A549 (cell line): ENCODE measurements at places on chromosomes 16 and 17.

DNA sequence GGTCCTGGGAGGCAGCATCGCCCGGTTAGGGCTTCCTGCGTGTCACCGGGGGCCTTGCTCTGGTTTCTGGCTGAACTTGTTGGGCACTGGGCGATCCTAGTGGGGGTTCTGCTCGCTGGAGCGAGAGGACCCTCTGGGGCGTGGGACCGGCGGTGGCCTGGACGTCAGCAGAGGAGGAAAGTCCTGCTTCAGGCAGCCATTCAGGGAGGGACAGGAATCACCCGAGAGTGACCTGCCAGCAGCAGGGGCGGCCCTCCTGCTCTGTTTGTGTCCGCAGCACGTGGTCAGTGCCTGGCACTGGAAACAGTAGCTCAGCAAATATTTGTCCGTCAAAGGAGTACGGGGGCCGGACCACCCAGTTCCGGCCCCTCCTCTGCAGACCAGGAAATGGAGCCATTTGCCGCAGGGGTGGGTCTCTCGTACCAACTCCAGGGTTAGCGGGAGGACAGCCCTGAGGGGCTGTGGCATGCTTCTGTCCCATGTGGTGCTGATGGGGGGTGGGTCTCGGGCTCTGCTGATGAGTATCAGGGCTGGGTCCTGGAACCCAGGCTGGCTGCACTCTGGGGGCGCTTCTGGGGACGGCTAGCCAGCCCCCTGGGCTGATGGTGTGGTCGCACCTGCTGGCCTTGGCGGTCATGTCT lies 48.3 kb downstream of the BAIAP2 start:
- no peak for DNase-seq

- no peak for DNase-seq
These were observed 287.6 kb upstream of the CDH11 start for GRCh38 chr16:65409510-65409909.

GRCh38 chr17:63492940-63493339 lies 16.1 kb downstream of the ACE start:
- no peak for DNase-seq

GRCh38 chr16:80914379-80915078 lies 92.2 kb downstream of the CMC2 start:
- DNase-seq = no peak

DNA sequence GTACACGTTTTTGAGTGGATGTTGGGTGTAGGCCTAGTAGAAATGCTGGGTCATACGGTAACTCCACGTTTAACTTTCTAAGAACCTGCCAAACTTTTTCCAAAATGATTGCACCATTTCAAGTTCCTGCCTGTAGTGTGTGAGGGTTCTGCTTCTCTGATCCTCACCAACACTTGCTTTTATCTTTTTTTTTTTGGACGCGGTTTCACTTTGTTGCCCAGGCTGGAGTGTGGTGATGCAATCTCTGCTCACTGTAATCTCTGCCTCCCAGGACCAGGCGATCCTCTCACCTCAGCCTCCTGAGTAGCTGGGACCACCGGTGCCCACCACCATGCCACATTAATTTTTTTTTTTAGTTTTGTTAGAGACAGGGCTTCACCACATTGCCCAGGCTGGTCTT lies 23.5 kb downstream of the ZNF750 start:
- no peak for DNase-seq

DNA sequence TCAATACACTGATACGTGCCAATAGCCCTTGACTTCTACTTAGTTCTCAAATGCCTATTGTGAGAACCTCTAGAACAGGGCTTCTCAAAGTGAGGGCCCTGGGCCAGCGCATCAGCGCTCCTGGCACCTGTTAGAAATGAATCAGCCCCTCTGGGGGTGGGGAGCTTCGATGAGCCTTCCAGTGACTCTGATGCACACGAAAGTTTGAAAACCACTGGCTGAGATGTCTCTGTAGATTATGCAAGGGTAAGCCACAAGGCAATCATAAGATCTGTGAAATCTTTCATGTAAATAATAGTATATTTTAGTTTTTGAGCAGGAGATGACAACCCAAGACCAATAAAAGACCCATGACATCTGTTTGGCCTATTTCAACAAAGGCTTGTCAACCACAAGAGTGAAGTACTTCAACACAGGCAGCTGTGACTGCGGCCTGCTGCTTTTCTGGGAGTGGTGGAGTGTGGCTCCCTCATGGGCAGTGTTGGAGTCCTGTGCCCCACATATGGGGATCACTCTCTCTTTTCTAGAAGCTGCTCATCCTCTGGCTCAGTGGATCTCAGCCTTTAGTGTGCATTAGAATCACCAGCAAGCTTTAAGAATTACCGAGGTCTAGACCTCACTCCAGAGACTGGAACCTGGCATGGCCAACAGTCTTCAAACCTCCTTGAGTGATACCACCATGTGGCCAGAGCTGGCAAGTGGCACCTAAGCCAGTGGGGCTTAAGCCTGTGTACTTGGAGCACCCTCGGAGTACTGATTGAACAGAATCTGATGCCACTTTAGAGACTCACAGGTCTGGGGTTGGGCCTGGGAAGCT lies 5.8 kb downstream of the MTHFSD start:
- no peak for DNase-seq

DNA sequence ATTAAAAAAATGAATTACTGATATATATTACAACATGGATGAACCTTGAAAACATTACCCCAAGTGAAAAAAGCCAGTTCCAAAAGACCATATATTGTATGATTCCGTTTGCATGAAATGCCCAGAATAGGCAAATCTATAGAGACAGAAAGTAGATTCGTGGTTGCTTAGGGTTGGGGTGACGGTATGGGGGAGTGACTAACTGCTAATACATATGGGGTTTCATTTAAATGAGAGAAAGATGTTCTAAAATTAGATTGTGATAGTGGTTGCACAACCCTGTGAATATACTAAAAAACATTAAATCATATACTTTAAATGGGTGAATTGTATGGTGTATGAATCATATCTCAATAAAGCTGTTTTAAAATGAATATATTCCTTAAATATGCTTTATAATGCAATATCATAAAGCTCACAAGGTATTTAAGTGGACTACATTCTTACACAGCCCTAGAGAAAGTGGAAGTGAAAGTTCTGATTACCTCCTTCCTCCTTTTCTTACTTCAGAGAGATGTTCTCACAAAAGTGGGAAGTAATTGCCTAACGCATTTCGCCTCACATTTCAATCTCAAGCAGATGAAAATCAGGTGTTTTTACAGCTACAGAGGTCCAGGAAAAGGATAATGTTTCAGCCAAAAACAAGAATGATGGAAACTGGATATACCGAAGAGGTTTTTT lies 142.7 kb upstream of the GNAO1 start:
- no peak for DNase-seq

DNA sequence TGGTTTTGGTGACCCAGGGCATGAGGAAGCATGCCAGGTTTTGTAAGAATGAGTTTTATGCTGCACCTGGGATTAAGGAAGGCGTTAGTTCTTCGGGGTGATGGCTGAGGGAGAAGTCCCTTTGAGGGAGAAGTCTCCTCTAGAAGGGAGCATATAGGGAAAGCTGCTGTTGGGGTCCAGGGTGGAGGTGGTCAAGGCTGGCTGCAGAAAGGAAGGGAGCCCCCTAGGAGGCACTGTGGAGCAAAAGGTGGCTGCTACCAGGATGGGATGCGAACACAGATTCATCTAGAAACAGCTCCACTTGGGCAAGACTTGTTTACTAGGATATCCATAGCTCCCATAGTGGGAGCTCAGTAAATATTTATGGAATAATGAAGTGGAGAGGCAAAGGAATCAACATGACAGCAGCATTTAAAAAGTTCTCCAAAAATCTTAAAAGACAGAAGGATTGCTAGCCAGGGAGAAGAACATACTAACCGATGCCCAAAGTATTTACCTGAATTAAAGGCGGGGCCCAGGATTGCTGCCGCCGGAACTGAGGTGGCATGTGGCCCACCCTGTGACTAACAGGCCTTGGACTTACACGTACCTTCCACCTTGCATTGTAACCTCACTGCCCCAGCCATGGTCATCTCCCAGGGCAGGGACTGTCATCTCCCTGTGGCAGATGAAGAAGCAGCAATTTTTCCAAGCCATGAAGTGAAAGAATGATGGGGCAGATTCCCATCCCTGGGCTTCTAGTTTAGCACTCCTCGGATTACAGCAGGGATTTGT lies 7.1 kb upstream of the LPCAT2 start:
- no peak for DNase-seq

- DNase-seq = no peak
These were observed 272.4 kb upstream of the XYLT1 start for GRCh38 chr16:17743158-17743557.

GRCh38 chr16:54654429-54654828 lies 276.2 kb upstream of the IRX5 start:
- no peak for DNase-seq

- DNase-seq = no peak
These were observed 43.0 kb upstream of the TAC4 start for GRCh38 chr17:49890852-49891251.

DNA sequence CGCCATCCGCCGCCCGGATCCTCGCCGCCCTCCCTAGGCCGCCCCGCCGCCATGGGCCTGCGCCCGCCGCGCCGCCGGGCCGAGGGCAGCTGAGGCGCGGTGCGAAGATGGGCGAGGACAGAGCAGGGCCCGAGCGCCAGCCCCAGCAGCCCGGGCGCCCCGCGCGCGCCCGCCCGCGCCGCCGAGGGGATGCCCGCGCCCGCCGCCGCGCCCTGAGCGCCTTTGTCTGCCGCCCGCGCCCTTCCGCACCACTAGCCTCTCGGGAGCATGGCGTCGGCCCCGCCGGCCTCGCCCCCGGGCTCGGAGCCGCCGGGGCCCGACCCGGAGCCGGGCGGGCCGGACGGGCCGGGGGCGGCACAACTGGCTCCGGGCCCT lies 278 bp downstream of the RAB11FIP3 start:
- DNase-seq = no peak

DNA sequence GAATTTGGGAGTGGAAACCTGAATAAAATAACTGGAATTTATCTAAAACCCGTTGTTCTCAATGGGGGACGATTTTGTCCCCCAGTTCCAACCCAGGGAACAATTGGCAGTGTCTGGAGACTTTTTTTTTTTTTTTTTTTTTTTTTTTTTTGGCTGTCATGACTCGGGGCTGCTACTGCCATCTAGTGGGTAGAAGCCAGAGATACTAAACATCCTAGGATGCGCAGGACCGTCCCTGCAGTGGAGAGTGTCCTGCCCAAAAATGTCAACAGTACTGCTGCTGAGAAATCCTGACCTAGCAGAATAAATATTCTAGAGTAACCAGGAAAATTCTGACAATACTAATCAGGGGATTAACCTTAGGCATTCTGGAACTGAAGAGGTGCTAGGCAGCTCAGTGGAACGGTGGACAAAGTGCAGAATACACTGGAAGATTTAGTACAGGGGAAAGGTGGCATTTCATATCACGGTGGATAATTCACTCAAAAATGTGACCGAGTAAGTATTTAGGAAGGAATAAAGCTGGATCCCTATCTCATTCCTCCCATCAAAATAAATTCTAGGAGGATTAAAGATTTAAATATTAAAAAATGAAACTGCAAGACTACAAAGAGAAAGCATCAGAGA lies 107.6 kb downstream of the SPECC1 start:
- peak; percentile 75 for DNase-seq

DNA sequence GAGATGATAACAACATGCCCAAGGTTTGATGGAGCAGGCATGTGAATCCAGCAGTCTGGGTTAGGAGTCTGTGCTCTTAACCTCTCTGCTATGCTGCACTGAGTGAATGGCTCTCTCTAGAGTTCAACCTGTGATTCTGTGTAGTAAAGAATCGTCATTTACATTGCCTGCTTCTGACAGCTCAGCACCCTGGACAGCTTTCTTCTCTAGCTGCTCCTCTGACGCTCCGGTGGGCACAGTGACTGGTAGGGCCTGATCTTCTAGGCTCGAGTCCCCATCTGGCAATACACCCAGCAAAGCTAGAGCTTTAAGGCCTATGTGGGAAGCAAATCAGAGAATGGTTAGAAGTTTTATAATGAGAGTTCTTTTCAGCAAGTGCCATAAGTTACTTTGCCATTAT lies 85.3 kb upstream of the ATP2A3 start:
- no peak for DNase-seq

GRCh38 chr17:80244871-80245509 lies 15.7 kb upstream of the RNF213 start:
- DNase-seq = no peak

- no peak for DNase-seq
These were observed 21.1 kb downstream of the KATNB1 start for GRCh38 chr16:57756424-57757325.

DNA sequence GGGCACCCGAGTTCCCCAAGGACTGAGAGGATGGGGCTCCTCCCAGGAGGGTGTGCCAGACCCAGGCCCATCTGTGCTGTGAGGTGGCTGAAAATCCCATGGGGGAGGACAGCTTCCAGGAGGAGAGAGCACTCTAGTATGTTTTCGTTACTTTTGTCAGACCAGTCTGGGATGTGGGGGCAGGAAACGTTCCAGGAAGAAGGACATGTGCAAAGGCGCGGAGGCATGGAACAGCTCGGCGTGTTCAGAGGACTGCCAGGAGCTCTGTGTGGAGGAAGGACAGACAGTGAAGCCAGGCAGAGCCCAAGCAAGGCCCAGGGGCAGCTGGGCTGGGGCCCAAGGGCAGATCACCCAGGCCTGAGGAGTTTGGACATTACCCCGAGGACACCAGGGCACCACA lies 7.0 kb downstream of the CA4 start:
- DNase-seq = no peak

- DNase-seq = no peak
These were observed 139.4 kb downstream of the ZFHX3 start for GRCh38 chr16:72908362-72909167.

DNA sequence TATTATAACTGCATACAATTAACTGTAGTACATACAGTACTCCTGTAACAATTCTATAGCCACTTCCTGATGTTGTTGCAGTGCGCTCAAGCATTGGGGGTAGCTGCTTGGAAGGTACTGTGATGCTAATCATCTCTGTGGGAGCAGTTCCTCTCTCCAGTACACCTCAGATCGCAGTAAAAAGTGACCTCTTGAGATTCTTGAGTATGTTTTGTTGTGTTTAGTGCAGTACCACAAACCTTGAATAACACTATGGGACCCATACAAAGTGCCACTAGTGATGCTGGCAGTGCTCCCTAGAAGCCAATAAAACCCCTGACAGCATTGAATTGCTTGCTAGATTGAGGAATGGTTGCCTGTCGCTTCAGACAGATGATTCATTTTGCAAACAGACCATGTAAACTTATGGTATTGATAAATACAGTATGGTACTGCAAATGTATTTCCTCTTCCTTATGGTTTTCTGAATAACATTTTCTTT lies 193.0 kb downstream of the SPECC1 start:
- peak; percentile 45 for DNase-seq

DNA sequence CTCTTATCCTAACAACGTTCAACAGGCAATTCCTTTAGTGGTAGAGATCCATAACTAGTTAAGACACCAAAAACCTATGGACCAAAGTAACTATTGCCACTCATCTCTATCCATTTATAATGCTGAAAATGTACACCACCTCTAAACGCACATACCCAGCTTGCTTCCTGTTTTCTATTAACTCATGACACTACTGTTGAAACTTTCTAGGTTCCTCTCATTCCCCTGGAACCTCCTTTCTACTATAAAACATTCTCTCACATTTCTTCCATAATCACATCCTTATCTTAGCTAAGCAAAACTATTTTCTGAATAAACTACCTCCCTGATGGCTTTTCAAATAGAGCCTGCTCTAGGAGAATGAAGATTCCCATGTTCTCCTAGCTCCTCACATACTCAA lies 42.9 kb upstream of the KSR1 start:
- DNase-seq = no peak
